ENCODE measurements at places on chromosomes 16 and 17. TPM values are rescaled to one million over a fixed set of nuclear protein-coding genes. Genes with fewer than 3 reads are reported as not detected.

GLYR1 gene
- total RNA-seq = 91.6 TPM

GRCh38 chr17:7969433-7969832, 33.0 kb upstream of the GUCY2D start:
- H3K27ac ChIP-seq = no peak overlapping the region
- peaks cover under 1% of the 10 kb centered on the region for H3K36me3 ChIP-seq
- H3K4me3 ChIP-seq = no peak overlapping the region
- peaks cover 18% of the 10 kb centered on the region for H3K27me3 ChIP-seq
- no peaks in the 10 kb centered on the region for H3K4me1 ChIP-seq

- H3K4me3 ChIP-seq = no peak overlapping the region
- no peak overlapping the region for H3K27ac ChIP-seq
- no peaks in the 10 kb centered on the region for H3K36me3 ChIP-seq
- no peak for DNase-seq
- peaks cover 4% of the 10 kb centered on the region for H3K4me1 ChIP-seq
These were observed 56.3 kb downstream of the ARHGAP27 start for GRCh38 chr17:45376171-45377005.

- no peak for DNase-seq
- H3K27me3 ChIP-seq = no peaks in the 10 kb centered on the region
- H3K27ac ChIP-seq = no peak overlapping the region
These were observed 232.8 kb downstream of the GRIN2A start for GRCh38 chr16:9949396-9949795.

GRCh38 chr16:13809765-13810164, 110.2 kb upstream of the ERCC4 start:
- H3K4me1 ChIP-seq = no peaks in the 10 kb centered on the region
- no peak for DNase-seq
- H3K4me3 ChIP-seq = no peak overlapping the region
- no peaks in the 10 kb centered on the region for H3K36me3 ChIP-seq
- no peak overlapping the region for H3K27ac ChIP-seq
- H3K27me3 ChIP-seq = peaks cover 3% of the 10 kb centered on the region
